Heart right ventricle (tissue), 16 donors: ENCODE measurements at places on chromosomes 4 and X. TPM values are rescaled to one million over a fixed set of nuclear protein-coding genes. Genes with fewer than 3 reads are reported as not detected.

Gene TMPRSS11F
- total RNA-seq = not detected

DNA sequence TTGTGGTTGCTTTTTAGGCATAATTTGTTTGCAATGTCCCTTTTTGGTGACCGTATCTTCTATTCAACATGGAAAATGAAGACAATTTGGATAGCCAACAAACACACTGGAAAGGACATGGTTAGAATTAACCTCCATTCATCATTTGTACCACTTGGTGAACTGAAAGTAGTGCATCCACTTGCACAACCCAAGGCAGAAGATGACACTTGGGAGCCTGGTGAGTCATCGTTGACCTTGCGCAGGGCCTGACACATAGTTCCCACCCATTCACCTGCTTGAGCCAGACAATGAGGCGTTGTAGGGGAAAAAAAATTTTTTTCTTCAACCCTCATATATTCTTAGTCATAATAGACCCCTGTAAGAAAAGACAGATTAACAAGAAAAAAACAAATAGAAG is 32.4 kb downstream of the EGF start:
- DNase-seq = no peak

GRCh38 chrX:150870487-150871340 is 27.8 kb downstream of the CD99L2 start:
- no peak for DNase-seq

- peak; percentile 13 for DNase-seq
Measured at GRCh38 chr4:56434599-56435139, 746 bp downstream of the PPAT start.

DNA sequence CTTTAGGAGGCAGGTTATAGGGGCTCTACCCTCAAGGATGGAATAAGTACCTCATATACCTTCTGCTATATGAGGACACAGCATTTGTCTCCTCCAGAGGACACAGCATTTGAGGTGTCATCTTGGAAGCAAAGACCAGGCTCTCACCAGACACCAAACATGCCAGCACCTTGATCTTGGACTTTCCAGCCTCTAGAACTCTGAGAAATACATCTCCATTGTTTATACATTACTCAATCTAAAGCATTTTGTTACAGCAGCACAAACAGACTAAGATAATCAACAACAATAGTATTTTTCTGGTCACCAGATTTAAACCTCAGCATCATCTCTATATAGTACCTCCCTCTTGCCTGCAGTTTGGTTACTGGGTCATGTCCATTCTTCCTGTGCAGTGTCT is 237.5 kb upstream of the KLF3 start:
- no peak for DNase-seq

DNA sequence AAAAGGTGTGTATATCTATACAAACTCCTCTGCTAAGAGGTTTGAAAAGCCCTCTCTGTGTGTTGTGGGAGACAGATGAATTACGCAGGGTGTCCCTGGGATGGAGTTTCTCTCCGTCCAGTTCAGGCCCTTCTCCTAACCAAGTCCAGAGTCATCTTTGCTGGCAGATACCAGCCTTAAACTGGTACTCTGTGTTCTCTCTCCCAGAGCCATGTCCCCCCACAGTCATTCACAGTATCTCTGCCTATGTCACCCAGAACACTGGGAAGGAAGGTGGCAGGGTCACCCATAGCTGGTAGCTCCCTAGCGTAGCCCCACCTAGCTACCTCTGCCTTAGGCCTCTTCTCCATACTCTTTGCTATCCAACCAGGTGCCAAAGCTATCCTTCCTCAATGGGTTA is 8.9 kb downstream of the AMER1 start:
- DNase-seq = no peak

Gene FAM184B
- total RNA-seq = not detected

DNA sequence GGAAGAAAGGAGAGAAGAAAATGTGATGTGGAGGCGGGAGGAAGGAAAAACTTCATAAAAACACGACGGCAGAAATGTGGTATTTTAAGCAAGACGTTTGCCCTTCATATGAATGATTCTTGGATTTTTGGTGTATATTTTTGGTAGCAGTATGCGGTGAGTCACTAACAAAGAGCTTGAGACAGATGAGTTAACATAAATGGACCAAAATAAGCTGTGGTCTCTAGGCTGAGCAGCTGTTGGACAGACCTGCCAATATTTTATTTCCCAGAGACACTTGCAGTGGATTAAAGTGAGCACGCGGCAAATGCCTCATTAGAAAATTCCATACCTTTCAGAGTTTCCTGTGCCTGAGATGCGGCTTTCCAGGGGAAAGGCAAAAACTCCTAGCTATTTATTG is 43.1 kb upstream of the RPS6KA3 start:
- no peak for DNase-seq

DNA sequence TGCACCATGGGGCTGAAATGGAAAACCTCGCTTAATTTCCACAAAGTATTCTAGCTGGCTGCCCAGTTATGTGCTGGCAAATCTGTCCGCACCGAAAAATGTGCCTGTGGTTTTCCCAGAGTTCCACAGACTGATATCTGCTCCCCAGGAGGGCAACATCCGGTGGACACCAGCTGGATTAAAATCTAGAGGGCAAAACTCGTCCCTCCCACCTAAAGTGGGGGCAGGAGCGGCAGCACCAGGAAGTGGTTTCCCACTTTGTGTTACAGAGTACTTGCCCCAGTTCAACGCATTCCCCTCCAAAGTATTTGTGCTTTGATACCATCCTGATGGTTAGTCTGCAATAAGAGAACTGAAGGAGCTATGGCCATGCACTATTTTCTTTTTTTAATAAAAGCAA is 187.6 kb downstream of the TSPAN5 start:
- DNase-seq = no peak

Gene CRMP1
- total RNA-seq = 0.55 TPM

Gene HSFX2
- total RNA-seq = 2.2 TPM

GRCh38 chr4:54099287-54099747 is 646 bp upstream of the GSX2 start:
- no peak for DNase-seq
